Hematopoietic multipotent progenitor cell treated with erythropoietin and hydrocortisone succinate and interleukin-3 and kit ligand, for 4 days (in vitro differentiated cells): ENCODE measurements at places on chromosomes 1 and 21.

DNA sequence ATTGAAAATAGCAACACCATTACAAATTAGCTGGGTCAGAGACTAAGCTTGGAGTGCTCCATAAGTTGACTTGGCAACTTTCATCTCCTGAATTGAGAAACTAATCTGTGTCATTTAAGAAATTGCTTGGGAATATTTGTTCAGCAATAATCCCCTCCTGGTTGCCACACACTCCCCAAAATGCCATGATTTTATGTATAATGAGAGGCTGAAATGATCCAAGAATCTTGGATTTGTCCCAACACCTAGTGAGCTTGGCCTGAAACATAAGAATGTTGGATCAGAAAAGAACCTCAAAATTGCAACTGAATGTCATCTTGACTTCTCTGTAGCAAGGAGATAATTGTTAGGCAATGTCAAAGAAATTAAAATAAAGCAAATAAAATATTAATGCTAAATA lies 805.9 kb upstream of the ADAMTS5 start:
- DNase-seq, result no peak

DNA sequence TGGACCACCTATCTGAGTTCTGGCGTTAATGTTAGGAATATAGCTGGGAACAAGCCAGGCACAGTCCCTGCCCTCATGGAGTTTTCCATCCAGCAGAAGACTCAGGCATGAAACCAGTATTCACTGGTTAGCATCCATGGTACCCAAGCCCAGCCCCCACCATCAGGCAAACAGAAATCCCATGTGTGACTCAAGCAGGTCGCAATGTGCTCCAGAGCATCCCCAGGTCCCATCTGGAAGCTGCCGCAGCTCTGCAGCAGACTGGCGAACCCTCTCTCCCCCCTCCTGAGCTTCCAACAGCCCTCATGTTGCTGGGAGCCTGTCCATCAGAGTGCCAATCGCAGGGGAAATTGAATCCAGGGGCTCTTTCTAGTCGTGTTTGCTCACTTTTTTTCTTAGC lies 174.2 kb downstream of the RRAGC start:
- DNase-seq, result no peak

DNA sequence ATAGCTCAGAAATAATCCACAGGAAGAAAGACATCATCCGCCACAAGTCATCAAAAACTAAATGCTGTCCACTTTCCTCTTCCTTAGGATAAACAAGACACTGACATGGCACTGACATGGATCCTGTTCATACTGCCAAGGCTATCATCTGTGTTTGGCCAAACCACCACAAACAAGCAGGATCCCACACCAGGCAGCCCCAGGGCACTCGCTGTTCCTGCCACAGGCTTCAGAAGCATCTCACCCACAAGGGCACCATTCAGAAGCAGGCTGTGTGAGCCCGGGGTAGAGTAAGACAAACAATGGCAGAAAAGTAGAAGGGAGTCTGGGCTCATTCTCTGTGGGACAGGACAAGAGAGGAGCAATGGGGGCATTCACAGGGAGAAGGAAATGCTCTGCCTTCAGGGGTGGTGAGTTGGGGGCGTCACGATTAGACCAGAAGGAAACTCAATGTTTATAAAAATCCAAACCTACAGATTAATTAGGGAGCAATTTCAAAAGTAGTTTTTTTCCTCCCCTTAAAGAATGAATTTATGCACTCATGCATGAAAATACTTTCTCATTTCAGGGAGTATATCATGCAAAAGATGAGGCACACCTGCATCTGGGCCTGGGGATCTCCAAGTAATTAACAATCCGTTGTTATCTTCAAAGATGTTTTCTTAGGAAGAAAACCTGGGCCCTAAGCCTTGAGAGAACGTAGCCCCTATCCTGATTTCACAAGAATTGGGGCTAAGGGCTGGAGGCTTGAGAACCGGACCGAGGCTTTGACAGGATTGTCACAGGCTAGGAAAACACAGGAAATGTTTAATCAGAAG lies 43.3 kb upstream of the ATP1A1 start:
- DNase-seq, result no peak

DNA sequence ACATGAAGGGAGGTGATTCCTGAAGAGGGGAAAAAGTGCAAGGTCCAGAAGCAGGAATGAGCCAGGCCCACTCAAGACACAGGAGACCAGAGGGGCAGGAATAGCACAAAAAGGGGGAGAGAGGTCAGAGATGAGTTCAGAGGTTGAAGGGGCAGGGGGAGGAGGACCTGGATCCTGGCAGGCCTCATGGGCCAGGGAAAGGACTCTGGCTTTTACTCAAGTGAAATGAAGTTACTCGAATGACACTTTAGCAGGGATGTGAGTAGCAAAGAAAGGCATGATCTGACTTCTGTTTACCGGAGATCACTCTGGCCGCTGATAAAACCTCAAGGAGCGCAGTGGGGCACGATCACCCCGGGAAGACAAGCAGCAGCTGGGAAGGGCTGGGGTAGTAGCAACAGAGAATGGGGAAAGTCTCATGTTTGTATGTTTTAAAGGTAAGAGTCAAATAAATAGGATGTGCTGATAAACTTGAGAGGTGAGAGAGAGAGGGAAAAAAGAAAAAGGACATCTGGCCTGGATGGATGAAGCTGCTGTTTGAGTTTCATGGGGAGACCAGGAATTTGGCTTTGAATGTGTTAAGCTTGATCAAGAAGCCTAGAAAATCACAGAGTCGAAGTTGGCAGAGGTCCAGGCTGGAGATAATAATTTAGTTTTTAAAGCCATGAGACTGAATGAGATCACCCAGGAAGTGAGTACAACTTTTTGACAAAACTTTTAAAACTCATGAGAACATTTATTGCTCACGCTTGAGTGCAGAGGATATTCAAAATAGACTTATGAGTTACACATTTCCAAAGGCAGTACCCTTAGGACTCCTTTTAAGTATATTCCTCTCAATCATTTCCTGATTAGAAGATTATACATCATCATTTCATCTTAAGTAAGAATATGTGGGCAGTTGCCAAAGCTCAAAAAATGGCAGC lies 156.0 kb downstream of the RERE start:
- DNase-seq, result peak; percentile 44

DNA sequence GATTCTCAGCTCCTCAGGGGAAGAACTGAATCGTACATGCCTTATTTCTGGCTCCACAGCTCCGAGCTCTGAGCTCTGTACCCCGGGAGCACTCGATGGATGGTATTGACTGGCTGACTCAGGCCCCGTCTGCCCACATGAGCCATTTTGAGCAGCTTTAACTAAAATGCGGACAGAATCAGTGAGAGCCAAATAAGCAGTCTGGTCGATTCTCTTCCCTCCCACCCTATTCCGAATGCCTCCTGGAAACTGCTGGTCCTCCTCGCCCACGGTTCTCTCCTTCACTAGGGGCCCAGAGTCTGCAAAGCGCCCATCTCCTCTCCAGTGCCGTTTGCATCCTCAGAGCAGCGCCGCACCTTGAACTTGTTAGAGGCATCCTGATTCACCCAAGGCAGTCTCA lies 125.9 kb upstream of the IRF2BP2 start:
- DNase-seq, result no peak

DNA sequence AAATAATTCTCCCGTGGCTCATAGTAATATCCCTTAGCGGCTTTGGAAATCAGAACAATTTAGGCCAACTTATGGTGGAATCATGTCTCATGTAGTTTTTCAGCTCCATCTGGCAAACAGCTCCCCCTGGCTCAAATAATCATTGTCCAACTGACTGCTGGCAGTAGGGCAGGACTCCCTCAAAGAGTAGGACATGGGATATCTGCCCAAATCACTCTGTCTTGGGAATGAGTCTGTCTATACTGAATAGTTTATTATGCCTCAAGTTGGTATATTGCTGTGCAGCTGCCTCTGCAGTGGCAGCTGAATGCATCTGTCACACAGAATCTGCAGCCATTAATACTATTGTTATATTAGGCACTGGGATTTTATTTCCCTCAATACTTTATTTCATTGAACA lies 255.7 kb downstream of the COL11A1 start:
- DNase-seq, result no peak

DNA sequence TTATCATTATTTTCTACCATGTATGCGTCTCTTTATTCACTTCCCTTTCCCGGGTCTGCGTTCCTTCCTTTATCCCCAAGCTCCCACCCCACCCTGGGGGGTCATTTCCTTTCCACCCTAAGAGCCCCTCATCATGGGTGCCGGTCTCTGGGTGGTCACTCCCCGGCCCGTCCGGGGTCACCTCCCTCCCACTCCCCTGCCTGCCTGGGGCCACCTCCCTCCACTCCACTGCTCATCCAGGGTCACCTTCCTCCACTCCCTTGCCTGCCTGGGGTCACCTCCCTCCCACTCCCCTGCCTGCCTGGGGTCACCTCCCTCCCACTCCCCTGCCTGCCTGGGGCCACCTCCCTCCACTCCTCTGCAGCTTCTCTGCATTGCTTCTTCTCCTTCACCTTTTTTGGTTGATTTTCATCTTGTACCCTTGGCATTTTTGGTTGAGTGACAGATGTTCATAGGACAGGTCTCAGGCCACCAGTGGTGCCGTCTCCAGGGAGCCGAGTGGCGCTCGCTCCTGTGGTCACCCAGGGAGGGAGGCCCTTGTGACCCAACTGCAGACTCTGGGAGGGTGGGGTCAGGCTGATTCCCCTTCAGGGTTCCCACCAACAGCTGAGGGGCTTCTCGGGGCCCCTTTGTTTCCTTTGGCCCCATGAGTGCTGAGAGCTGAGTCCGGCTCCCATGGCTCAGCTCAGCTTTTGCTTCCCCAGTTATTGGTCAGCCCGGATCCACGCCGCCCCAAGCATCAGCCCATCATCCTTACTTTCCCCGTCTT lies 48.6 kb upstream of the PCBP3 start:
- DNase-seq, result no peak

DNA sequence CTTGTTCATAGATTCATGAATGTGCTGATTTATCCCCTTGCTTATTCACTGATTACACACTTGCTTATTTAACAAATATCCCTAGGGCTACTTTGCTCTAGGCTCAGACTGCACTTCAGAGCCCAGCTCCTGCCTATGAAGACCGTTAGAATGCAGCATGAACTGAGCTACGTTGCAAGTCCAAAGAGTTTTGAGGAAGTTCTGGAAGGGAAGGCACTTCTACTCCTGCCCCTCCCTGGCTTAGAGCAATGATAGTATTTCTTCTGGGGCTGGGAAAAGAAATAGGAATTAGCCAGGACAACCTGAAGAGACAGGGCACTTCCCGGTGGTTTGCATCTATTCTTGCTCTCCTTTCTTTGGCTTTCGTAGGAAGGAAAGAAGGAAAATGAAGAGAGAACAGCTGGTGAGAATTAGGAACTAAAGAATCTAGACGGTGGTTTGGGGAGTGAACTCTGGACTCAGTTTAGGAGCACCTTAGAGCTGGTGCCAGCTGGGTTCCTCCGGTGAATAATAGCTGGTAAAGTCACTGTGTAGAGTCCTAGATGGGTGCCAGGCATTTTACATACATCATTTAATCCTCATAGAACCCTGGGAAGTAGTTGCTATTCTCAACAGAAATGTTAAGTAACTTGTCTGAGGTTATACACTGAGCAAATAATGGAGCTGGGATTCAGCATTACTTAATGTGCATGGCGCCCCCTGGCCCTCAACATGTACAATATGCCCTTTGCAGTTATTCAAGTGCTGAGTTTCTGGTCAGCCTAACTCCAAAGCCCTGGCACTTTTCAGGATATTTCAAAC lies 65.9 kb downstream of the NDUFS5 start:
- peak; percentile 93 for DNase-seq

GRCh38 chr1:36115931-36116330 lies 9.1 kb downstream of the COL8A2 start:
- no peak for DNase-seq

GRCh38 chr1:230684146-230684545 lies 29.8 kb downstream of the AGT start:
- no peak for DNase-seq

GRCh38 chr21:35020436-35020835 lies 28.7 kb downstream of the RUNX1 start:
- no peak for DNase-seq

GRCh38 chr1:77668924-77669449 lies 13.5 kb downstream of the ZZZ3 start:
- peak; percentile 45 for DNase-seq

GRCh38 chr21:46322351-46323226 lies 1.1 kb downstream of the C21orf58 start:
- DNase-seq, result peak; percentile 42

DNA sequence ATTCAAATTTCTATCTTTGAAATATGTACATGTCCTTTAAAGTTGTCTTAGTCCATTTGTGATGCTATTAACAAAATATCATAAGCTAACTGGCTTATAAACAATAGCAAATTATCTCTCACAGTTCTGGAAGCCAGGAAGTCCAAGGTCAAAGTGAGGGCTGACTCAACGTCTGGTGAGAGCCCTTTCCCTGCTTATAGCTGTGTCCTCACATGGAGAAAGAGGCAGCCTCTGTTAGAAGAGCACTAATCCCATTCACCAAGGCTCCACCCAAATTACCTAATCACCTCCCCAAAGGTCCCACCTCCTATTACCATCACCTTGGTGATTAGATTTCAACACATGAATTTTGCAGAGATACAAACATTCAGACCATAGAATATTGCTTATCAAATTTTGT lies 450.1 kb upstream of the BEND5 start:
- no peak for DNase-seq

GRCh38 chr1:179298952-179299351 lies 5.4 kb downstream of the SOAT1 start:
- DNase-seq, result peak; percentile 11

GRCh38 chr1:112409414-112409813 lies 13.4 kb downstream of the CTTNBP2NL start:
- DNase-seq, result no peak

GRCh38 chr1:10906866-10907519 lies 105.5 kb upstream of the TARDBP start:
- DNase-seq, result no peak

- DNase-seq, result no peak
Measured at GRCh38 chr1:2337501-2337900, 53.9 kb downstream of the MORN1 start.

DNA sequence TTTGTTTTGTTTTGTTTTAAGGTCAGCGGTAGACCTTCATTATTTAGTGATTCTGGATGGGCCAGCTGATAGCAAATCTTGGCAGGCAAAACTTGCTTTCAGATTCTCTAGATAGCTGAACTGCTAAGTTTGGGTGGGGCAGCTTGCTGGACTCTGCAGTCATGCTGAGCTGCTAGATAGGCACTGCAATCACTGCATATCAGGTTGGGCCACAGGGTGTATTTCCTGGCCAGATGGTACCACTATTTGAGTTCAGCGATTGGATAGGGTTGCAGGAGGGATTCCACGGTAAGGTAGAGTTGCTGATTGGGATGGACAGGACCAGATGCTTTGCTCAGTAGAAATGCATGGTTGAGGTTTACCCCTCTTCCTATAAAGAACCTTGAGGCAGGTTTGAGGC lies 579.3 kb upstream of the ADGRL4 start:
- DNase-seq, result no peak

DNA sequence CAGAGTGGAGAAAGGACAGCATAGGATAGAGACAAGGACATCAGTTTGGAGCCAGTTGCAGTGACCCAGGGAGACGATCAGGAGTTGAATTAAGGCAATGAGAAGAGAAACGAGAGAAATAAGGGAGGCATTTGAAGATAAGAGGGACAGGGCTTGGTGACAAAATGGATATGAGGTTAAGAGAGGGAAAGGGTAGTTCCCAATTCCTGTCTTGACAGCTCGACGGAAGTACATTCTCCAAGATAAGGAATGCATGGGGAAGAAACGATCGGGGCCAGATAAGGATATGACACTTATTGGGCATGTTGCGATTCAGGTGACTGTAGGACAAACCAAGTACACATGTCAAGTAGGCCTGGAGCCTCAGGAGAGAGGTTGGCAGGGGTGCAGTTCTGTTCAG lies 18.7 kb upstream of the KCNN3 start:
- DNase-seq, result no peak
